Activated gamma-delta T cell treated with anti-CD3 and anti-CD28 coated beads, Interleukin-2, amount 50 U/mL, for 16 hours (primary cell): ENCODE measurements at places on chromosomes 4 and X.

DNA sequence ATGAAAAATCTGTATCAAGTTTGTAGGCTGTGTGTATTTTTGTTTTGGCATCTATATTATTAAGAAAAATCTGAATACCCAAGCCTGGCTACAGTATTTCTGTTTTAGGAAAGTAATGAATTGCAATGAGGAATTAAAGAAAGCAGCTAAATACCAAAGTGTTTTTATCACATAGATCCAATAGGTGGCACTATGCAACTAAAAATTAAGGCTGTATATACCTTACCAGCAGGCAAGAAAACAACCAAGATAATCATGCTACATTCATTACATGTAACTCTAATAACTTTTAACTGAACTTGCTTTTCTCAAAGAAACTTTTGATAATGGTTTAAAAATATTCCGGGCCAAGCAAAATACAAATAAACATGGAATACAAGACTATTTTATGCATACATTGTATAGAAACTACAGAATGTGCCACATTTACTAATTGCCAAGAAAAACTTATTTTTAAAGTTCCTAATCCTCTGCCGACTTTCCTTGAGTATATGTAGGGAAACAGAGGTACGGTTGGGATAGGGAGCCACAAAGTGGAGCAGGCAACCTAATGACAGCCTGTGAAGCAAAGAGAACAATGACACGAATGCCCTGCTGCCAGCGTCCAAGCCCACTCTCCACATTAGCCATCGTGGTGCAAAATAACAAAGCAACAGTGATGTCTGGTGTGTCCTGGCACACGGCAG is 63.7 kb downstream of the SEC24D start:
- no peak for DNase-seq

DNA sequence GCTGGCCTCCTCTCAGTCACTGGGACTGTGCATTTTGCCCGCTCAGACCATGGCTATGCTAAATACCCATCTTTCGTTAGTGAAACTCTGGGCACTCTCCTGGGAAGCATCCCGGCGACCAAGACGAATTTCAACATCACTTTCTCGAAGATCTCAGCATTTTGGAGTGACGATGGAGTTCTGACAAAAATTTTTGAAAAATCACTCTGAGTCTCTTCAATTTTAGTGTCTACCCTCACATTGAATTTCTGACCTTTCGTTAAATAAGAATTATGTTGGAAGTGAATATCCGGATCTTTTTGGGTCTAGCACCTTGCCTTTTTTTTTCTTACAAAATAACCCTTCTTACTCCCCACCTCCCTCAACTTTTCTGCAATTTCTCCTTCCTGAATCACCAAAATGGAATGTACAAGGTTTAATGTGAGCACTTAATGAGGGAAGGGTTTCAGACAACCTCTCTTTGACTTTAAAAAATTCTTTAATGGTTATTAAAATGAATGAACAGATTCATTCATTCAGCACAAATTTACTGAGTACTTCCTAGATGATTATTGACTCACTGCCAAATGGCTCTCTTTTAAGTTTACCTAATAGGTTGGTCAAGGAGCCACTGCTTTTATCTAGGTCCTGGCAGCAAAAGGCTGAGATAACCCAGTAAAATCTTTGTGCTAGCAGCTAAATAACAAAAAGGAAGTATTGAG is 746 bp upstream of the AADAT start:
- no peak for DNase-seq

DNA sequence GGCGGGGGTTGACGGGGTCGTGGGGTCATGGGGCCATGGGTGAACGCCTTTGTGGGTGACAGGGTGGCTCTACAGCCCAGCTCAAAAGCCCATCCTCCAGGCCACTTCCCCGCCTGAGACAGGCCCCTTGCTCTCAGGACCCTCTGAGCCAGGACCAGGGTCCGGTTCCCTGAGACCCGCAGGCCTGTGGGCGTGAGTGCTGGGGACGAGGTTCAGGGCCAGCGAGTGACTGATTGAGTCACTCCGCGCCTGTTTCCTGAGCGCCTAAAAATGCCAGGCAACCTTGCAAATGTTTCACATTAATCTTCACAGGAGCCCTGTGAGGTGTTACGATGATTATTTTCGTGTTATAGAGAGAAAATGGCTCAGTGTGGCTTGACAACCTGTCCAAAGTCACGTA is 97.8 kb downstream of the ZNF674 start:
- DNase-seq: no peak

DNA sequence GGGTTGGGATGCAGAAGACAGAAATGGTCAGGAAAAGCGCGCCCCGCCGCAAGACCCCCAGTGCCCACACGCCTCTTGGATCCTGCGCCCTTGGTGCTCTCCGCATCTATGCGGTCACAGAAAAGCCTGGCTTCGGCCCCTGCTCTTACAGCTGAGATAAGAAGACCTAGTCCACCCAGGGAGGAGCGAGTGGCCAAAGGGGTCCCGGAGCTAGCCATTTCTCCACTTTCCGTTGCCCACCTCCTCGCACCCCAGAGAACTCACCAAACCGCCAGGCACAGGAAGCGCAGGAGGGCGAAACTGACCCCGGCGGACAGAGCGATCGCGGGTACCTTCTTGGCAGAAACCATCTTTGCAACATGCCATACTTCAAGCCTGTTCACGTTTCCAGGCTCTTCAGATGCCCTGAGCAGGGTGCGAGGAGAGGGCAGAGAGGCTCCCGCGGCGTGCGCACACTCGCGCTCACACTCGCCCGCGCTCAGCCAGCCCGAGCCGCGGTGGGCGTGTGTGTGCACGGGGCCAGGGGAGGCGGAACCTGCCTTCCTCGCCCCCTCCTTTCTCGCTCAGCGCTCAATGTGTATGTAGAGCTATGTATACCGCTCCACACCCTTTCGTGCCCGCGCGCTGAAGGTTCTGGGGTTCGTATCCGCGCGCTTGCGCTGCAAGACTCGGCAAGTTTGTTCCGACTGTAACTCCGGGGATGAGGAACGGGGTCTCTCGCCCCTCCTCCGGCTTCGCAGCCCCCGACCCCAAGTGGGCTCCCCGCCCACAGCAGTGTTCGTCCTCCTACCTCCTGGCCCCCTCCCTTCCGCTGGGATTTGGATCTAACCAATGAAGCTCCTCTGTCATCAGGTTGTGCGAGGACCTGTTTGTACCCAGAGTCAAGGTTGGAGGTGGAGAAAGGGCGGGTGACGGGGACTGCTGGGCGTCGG is at the start of gene GABRA4:
Gene GABRA4, minus strand, starts transcription at position 507 of the 932 bp plus-strand sequence. Its CDS starts 157 bp downstream, at position 350.
- no peak for DNase-seq

- no peak for DNase-seq
Measured at GRCh38 chr4:8218371-8219031, 19.4 kb downstream of the SH3TC1 start.

GRCh38 chrX:11129534-11130105 is 18.5 kb downstream of the HCCS start:
- DNase-seq: no peak

DNA sequence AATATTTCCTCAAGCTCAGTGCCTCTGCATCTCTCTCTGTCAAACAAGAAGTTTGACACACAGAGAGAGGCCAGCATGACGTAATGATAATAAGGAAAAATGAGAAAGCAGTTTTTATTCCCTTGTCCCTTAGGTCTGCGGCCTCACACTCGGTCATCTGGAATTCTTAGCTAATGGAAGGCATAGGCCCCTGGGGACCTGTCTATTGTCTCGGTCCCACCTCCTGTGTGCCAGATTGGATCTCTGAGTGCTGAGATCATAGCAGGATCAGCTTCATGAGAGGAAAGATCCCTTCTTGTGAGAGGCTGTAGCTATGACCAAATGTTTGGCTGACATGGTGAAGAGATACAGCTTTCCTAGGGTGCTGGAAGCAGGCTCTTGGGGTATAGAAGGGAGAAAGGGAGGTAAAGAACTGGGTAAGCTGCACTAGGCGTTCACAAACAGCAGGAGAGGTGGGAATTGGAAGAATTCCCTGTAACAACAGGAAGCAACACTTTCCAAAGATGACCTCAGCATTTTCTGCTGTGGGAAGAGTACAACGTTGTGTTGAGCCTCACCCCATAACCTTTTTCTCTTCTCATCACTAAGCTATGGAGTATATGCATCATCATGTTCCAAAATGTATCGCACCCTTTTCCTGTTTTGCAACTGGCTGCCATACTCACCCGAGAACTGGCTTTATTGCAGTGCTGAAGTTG is 20.2 kb downstream of the TMEM31 start:
- no peak for DNase-seq

DNA sequence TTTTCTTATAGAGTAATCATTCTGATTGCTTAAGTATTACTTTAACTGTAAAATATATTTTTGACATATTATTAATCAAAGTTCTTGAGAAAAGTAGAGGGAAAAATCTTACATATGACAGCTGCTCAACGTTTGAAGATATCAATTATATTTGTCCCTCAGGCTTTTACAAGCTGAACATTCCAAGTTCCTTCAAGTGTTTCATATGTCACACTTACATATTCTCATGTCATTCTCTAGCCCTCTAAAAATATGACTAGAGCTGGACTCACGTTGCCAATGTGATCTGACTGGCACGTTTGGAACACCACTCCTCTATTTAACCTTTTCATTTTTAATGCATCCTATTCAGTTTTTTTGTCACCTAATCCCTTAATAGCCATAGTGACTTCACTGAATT is 492.9 kb downstream of the PCDH18 start:
- no peak for DNase-seq

GRCh38 chr4:5142726-5143125 is 91.4 kb downstream of the STK32B start:
- no peak for DNase-seq

DNA sequence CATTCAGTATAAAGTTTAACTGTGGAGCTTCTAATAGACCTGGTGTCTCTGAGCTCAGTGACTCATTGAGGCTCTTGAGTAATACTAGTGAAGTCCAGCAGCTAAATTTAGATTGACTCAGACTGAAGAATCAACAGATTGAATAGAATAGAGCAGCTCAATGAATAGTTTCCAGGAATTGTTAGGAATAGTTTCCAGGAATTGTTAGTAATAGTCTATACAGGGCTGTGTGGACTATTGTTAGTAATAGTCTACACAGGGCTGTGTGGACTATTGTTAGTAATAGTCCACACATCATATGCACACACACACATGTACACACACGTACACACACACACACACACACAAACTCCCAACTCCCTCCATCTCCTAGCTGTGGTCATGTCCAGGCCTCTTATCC is 3.0 kb downstream of the GIMD1 start:
- no peak for DNase-seq

DNA sequence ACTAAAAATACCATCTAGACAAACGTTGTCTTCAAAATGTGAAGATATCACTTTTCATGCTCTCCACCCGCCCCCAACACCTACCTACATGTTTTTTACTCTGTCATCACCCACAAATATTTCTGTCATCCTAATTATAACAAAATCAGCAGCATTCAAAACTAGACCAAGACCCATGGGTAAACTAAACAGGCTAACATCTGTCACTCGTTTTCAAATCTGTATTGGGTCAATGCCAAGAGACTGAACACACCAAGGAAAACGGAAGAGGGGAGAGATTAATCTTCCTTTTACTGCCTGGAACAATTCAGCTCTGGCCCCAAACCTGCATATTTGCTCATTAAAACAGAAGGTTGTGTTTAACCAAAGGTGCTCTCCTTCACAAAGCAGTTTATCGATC is 17.5 kb downstream of the FAM184B start:
- DNase-seq: no peak

DNA sequence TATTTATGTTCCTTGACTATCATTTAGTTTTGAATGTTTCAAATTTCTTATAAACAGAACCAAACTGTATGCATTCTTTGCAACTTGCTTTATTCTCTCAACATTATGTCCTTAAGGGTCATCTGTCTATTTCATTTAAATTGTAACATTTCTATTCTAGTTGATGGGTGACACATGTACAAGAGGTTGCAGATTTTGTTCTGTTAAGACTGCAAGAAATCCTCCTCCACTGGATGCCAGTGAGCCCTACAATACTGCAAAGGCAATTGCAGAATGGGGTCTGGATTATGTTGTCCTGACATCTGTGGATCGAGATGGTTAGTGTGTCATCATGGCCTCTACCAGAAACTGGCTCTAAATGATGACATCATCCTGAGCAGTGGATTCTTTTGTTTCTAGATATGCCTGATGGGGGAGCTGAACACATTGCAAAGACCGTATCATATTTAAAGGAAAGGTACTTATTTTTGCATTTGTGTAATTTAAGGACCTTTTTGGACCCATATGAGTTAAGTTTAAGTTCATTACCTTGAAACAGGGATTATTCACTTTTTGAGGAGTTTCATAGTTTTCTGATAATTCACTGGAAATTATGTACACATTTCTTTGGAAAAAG is 6.1 kb downstream of the LIAS start:
- no peak for DNase-seq

DNA sequence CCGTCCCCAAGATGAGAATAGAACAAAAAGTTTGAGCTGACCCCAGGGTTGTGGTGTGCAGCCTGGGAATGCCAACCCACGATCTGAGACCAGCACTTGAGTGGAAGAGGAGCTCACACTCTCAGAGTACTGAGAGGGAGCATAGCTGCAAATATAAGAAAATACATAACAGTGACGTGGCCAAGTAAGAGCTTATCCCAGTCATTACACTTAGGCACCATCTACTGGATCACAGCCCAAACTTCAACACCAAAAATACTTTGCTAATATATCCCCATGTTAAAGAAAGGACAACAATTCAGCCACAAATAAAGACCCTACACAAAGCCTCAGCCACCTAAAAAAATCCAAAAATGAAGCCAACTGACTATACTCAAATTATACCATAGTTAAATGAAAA is 33.3 kb upstream of the CXCL6 start:
- DNase-seq: no peak

DNA sequence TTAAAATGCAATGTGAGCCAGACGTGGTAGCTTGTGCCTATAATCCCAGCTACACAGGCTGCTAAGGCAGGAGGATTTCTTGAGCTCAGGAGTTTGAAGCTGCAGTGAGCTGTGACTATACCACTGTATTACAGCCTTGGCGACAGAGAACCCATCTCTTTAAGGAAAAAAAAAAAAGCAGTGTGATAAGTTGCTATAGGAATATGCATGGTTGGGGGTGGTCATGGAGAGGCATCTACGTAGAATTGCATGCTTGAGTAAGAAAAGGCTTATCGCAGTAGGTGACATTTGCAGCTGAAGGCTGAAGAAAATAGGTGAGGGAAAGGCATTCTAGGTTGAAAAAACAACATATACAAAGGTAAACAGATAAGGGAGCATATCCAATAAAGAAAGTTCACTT is 4.1 kb downstream of the DIAPH2 start:
- DNase-seq: no peak

GRCh38 chrX:151985955-151986354 is 11.5 kb upstream of the GABRE start:
- DNase-seq: no peak

- DNase-seq: no peak
Measured at GRCh38 chr4:120549011-120549570, 373.4 kb downstream of the PRDM5 start.

DNA sequence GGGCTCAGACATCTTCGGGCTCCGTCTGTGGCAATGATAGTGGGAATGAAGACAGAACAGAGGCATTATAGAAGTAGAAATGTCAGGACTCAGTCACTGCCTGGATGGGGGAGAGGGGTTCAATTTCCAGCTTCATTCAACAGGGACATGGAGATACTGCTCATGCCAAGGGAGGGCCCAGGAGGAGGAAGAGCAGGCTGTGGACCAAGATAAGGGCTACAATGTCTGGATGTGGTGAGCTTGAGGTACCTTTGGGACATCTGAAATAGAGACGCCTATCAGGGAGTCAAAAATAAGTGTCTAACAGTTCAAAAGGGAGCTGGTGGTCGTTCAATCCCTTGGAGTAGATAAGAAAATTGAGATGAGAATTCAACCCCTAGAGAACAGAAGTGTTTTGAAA is 34.5 kb downstream of the ELF4 start:
- no peak for DNase-seq

- DNase-seq: no peak
Measured at GRCh38 chr4:139522457-139522856, 33.6 kb downstream of the SETD7 start.

GRCh38 chrX:85851418-85851817 is 195.9 kb downstream of the CHM start:
- DNase-seq: no peak
